Epithelial cell of alveolus of lung (primary cell): ENCODE measurements at places on chromosomes 5 and 9. TPM values are rescaled to one million over a fixed set of nuclear protein-coding genes. Genes with fewer than 3 reads are reported as not detected.

The SPOCK1 gene
- total RNA-seq: 7.7 and 27.8 TPM in 2 replicates

The RNF208 gene
- total RNA-seq: 0.13 and 6.3 TPM in 2 replicates

The OLFM1 gene
- total RNA-seq: 0.16 and 1.2 TPM in 2 replicates

The SLCO4C1 gene
- 0.16 and 0.52 TPM in 2 replicates for total RNA-seq

The DIRAS2 gene
- not detected in 2 replicates for total RNA-seq

The GM2A gene
- total RNA-seq: 20.4 and 36.9 TPM in 2 replicates

The NME5 gene
- 1.4 and 1.7 TPM in 2 replicates for total RNA-seq

The CER1 gene
- total RNA-seq: not detected in 2 replicates

The LYRM7 gene
- total RNA-seq: 6.2 and 65.3 TPM in 2 replicates

The MZB1 gene
- total RNA-seq: not detected in 2 replicates
